ENCODE measurements at places on chromosomes 2 and 18.

GRCh38 chr18:5166606-5167280, 30.3 kb downstream of the AKAIN1 start:
- no peak for DNase-seq

- DNase-seq = no peak
These were observed 114.2 kb upstream of the NT5C1B start for GRCh38 chr2:18703555-18703954.

DNA sequence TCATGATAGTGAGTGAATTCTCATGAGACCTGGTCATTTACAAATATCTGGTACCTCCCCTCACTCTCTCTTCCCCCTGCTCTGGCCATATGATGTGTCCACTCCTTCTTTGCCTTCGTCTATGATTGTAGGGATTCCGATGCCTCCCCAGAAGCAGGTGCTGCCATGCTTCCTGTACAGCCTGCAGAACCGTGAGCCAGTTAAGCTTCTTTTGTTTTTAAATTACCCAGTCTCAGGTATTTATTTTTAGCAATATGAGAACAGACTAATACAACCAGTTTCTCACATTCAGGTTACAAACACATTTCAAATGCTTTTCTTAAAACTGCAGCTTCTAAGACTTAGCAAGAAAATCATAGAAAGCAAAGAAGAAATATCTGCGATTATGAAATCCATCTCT, 321.2 kb upstream of the CDH7 start:
- no peak for DNase-seq

GRCh38 chr18:58239879-58240278, 195.9 kb downstream of the NEDD4L start:
- no peak for DNase-seq

- no peak for DNase-seq
These were observed 118.2 kb upstream of the SEC11C start for GRCh38 chr18:59021500-59021899.

DNA sequence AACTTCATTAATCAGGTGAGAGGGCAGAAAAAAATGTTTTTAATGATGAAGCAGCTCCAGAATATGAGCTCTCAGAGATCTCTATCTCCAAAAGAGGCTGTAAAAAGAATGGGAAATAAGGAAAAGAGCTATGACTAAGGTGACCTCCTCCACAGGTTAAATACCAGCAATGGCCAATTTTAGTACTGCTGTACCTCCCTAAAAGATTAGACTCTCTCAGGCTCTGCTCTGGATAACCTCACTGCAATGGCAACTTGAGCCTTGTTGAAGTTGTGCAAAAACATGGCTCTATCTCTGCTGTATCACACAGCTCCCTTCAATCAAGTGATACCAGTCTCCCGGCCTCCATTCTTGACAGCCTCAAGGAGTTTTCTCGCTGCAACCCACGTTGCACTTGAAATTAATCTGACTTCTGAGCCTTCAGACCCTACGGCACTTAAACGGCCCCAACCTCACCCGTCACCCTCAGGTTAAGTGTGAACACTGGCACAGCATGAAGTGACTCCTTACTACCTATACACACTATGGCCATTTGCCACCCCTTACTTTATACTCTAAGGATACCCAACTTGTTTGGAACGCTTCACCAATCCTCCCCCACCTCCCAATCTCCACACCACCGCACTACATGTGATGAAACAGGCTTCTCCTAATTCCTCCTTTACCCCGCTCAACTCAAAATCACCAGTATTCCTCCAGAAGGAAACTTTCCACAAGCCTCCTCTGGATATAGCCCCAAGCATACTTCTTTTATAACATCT, 36.3 kb downstream of the SMAD2 start:
- DNase-seq = no peak

GRCh38 chr18:72588360-72588759, 44.2 kb upstream of the CBLN2 start:
- no peak for DNase-seq

DNA sequence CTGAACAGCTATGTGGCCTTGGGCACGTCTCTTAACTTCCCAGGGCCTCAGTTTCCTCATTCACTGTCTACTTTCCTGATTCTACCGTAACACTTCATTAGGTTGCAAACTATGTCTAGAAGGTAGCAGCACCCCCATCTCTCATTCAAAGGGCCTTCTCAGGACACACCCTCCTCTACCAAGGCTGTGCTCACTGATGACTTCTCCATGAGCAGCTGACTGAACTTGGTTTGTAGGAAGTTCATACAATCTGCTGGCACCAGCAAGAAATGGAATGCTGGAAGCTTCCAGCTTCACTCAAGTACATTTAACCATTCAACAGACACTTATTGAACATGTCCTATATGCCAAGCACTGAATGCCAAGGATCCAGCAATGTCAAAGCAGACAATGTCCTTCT, 250.8 kb upstream of the CTAGE1 start:
- no peak for DNase-seq

- no peak for DNase-seq
These were observed 1.6 kb downstream of the GALNT13 start for GRCh38 chr2:153873052-153874048.

GRCh38 chr2:177683661-177684069, 291.1 kb downstream of the AGPS start:
- no peak for DNase-seq

GRCh38 chr2:226607379-226607778, 192.2 kb downstream of the IRS1 start:
- no peak for DNase-seq

DNA sequence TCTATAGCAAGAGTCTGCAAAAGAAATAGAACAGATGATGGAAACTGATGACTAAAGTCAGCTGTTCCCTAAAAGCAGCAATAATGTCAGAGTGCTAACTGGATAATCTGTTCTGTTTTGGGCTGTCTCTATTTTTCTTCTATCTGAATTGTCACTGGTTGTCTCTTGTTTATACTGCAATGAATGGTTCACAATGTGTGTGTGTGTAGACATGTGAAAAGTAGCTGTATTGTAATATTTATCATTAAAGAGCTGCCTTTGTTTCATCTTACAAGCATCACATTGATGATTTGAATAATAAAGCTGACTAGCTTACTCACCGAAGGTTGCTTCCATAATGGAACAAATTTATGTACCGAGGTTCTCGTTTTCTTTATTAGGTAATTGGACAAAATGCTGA, 456.0 kb upstream of the ZEB2 start:
- no peak for DNase-seq

DNA sequence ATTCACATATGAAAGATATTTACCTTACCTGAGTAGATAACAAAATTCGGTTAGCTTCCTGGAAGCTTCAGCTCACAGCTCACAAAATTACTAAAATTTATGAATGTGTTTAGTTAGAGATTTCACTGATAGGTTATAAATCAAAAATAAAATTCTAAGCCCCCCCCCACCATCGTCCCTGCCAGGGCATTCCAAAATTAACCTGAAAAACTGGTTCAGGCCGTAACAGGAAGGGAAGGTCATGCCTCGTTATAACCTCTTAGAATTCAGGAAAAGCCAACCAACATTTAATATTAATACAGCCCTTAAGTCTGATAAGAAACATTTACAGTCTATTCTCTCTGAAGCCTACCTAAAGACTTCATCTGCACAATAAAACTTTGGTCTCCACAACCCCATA, 48.9 kb downstream of the COX7A2L start:
- DNase-seq = no peak

DNA sequence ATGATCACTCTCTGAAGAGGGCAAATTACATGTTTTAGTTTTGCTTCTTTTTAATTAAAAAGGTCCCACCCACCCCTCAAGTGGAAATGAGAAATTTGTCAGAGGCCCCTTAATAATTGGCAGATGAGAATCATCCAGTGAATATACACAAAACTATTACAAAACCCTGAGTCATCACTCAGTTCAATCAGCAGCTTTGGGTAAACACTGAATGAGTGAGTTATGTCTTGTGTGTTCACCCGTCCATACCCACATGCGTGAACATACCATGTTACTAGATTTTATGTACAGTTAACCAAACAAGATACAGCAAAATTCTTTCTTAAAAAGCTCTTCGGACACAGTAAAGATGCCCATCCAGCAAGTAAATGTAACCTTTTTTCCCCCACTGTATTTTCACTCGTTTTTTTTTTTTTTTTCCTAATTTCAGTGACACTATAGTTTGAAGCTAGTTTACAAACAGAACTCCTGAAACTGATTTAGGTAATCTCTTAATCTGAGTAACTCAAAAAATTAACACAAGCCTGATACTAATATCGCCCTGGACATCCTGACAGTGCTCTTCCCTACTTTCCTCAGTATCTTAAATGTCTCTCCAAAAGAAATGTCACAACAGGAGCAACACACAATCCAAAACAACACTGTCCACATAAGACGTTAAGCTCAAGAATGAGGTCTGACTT, 1.4 kb downstream of the PSME4 start:
- DNase-seq = no peak

GRCh38 chr18:40531051-40531450, 1424.0 kb upstream of the PIK3C3 start:
- no peak for DNase-seq

DNA sequence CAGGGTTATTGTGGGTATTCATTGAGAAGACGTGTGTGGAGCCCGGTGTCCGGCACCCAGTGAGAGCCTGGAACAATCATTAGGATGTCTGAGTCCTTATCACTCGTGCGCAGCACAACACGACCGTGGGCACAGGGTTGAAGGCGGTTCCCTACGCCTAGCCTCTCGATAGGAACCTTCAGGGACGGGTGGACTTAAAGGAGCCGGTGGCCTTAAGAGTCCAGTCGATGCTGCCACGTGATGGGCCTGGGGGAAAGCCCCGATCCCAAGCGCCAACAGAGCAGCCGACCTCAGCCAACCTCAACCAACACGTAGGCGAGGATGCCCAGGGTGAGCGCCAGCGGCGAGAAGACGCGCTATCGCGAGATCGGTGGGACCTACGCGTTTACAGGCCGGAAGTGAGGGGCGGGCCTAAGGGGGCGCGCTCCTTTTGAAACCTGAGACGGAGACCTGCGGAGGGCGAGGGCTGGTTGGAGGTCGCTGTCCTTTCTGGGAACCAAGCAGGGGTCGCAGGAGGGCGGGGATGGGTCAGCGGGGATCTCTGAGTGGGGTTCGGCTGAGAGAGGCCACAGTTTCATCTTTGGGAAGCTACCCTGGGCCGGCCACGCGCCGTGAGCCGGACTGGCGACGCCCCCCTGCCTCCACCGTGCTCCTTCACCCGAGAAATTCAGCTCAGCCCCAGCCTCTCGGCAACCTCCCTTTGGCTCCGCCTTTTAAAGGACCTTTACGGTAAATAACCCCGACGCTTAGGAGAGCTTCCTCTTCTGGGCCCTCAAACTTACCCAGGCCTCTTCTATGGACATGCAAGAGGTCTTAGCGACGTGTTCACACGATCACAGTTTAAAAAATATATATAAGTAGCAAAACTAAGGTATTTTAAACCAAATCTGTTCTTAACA, 28.3 kb downstream of the WNT10A start:
- peak; percentile 90 for DNase-seq

GRCh38 chr18:46013484-46014189, 46.5 kb upstream of the EPG5 start:
- no peak for DNase-seq

DNA sequence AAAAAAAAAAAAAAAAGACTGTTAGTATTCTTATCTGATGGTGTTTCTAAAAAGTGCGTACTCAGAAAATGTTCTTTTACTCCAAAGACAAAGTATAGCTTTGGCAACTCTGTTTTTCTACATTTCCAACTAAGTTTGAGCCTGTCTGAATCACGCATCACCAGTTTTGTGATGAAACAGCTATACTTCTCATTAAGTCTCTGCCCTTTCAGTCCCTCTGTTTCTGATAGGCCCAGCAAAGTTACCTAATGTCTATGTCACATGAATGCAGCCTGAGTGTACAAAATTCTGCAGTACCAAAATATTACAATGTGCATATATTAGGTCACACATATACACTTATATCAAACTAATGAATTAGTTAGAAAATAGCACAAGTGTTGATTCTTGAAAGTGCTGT, 22.4 kb downstream of the TWSG1 start:
- no peak for DNase-seq

DNA sequence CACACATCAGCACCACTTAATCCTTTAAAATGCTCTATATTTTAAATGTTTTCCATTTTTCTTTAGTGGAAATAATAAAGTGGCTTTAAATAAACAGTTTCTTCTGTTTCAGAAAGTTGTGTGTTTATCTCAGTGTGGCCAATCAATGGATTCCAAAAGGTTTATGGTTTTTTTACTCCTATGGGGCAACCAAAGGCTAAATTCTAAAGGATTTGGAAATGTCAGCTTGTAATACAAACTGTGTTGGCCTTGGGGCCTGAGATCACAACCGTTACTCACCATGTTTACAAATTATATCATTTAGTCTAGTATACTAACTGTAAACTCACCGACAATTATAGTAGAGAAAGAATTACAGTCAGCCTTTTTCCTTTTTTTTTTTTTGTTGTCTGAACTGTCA, 827.2 kb downstream of the EPHA4 start:
- DNase-seq = no peak

GRCh38 chr18:34695310-34695709, 14.8 kb upstream of the DTNA start:
- no peak for DNase-seq

DNA sequence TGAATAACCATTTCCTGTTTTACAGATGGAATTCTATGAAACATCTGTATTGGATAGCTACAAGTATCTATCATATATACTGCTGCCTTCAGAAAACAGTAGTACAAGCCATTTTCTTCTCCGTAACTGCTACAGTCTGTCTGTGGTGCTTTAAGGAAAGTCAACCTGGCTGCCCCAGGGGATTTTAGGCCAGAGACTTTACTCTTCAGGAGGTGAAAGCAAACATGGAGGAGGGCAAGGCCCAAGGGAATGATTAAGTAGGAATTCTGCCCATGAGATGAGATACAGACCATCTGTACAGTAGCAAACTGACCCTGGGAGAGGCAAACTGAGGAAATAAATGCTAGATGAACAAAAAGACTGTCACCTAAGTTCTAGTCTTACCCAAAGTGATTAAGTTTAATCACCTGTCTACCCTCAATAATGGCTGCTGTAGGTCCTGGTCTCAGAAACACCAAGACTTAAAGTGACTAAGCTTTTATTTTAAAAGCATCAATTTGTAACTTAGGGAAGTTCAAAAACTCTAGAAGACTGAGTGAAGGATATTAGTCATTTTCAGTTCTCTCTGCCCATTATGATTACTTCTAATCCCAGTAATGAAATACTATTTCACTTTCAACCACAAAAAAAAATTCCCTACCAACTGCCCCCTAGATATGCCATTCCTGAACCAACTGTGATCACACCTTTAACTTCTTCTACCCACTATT, 14.8 kb downstream of the MBD2 start:
- DNase-seq = no peak

- DNase-seq = peak; percentile 72
These were observed 779 bp downstream of the PTPRN start for GRCh38 chr2:219308142-219309101.

DNA sequence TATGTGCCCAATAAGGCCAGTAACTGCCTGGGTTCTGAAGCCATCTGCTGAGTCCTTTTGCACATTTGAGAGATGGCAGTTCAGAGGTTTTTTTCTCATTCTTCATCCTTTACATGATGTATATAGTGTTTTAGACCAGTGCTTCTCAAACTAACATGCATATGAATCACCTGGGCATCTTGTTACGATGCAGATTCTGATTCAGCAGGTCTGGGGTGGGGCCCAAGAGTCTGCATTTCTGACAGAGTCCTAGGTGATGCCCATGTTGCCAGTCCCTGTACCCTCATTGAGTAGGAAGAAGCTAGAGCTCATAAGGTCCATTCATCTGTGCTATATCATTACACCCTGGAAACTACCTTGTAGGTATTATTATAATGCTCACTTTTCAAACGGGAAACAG, 3.8 kb downstream of the SMYD5 start:
- no peak for DNase-seq

- no peak for DNase-seq
These were observed 71.1 kb downstream of the MTA3 start for GRCh38 chr2:42639340-42640077.
